Right renal pelvis (tissue), 4 donors: ENCODE measurements at places on chromosomes 1 and 21. TPM values are rescaled to one million over a fixed set of nuclear protein-coding genes. Genes with fewer than 3 reads are reported as not detected.

The FALEC gene
- not detected for polyA plus RNA-seq

DNA sequence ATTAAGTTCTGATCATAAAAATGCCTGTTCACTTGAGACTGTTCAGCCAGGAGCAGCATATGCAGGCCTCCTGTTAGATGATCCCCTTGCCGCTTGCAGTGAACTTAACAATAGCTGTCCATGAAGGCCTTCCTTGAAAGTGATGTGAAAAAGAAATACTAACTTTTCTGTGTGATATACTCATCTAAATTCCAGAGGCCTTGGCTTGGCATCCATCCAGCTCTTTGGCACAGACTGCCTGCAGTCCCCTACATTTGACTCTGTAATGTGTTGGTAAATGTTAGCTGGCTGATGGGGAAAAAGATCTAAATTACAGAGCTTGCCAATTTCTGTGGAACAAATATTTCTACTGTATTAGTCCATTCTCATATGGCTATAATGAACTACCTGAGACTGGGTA, 73.7 kb downstream of the KCNK2 start:
- DNase-seq: no peak

GRCh38 chr1:7988576-7988975, 27.1 kb downstream of the PARK7 start:
- DNase-seq: no peak

GRCh38 chr1:207058878-207059867, 6.1 kb downstream of the PFKFB2 start:
- no peak for DNase-seq

GRCh38 chr1:43058545-43059360, 100.1 kb upstream of the SLC2A1 start:
- no peak for DNase-seq

DNA sequence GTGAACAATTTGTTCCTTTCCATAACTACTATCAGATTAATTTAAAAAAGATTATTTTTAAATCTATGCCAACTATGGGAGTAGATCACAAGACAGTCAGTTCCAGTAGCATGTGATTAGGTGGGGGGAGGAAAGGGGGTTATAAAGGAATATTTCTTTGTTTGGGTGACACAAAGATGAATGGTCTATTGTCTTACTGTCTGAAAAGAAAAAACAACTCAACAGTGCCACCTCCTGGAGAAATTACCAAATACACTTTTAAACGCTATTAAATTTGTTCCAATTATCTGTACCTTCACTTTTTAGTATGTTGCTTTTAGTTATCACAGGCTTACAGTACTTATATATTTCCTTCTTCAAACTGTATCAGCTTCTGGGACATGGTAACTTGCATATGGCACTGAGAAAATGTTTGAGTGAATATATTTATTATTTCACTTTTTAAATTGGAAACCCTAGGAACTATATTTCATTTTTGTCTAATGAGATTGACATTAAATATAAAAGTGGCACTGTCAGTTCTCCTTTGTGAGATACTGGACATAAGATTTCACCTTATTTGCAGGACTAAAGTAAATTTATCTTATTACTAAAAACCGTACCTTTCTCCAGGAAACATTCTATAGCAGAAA, 1.7 kb upstream of the SORT1 start:
- DNase-seq: no peak

- DNase-seq: no peak
These were observed 72.9 kb upstream of the COL24A1 start for GRCh38 chr1:86229405-86229975.

The SPRR5 gene
- not detected for polyA plus RNA-seq

The KLF17 gene
- 0.17 TPM for polyA plus RNA-seq

The RSPO1 gene
- polyA plus RNA-seq: 5.6 TPM

GRCh38 chr1:7366286-7366954, 404.7 kb upstream of the VAMP3 start:
- no peak for DNase-seq

The GOLT1A gene
- polyA plus RNA-seq: 4.7 TPM

GRCh38 chr1:155079210-155079486, 511 bp downstream of the EFNA3 start:
- no peak for DNase-seq

GRCh38 chr1:193489191-193489590, 302.8 kb upstream of the B3GALT2 start:
- no peak for DNase-seq

The LRRIQ3 gene
- 5.2 TPM for polyA plus RNA-seq

GRCh38 chr1:29709704-29710280, 473.5 kb downstream of the PTPRU start:
- no peak for DNase-seq

DNA sequence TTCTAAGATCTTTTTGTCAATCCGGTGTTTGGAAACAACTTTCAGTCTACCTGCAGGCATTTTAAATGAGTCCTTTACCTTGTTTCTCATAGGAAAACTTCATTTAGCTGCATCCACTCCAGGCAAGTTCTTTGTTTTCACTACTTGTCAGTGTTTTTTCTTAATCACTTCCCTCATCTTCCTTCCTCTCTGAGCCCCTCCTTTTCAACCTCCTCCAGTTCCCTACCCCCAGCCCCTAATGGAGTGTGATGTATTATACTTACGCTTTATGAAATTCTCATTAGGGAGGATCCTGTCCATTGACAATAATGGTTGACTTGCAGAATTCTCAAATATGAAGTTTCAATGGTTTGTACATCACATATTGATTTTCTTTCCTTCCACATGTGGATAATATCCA, 62.5 kb upstream of the BACH1 start:
- DNase-seq: no peak

GRCh38 chr1:84635429-84635828, 54.8 kb downstream of the SSX2IP start:
- DNase-seq: no peak

DNA sequence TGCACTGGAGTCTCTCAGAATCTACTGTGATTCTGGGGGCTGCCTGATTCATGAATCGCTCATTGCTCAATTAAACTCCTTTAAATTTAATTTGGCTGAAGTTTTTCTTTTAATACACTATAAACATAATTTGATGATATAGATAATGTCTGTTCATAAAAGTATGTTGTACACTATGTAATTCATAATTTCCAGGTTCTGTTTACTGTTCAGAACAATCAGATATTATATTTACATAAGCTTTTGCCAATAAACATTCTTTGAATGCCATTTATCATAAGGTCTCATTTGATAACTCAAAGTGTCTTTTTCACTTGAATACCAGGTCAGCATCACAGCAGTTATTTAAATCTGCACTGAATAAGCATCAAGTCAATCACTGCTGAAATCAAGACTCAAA, 39.6 kb downstream of the PIGK start:
- DNase-seq: no peak

The CLCN6 gene
- 15.9 TPM for polyA plus RNA-seq

DNA sequence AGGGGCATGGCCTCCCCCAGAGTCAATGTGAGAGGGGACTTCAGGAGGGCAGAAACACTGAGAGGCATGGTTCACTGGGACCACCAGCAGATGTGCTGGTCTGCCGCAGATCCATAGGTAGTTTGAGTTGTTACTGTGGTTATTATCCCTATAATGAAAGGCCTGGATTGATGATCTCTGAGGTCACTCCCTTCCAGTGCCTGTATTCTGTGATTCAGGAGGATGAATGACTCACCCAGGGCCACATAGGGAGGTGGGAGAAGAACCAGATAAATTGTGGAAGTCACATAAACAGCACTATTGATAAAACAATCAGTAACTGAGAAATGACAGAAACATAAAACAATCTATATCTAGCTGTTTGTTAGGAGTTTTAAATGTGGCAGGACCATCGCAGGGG, 22.7 kb upstream of the ACTL8 start:
- no peak for DNase-seq

The ANKRD45 gene
- 7.6 TPM for polyA plus RNA-seq

GRCh38 chr21:45543371-45543709, 1.1 kb upstream of the SLC19A1 start:
- no peak for DNase-seq

- DNase-seq: no peak
These were observed 134.7 kb upstream of the TNR start for GRCh38 chr1:175877939-175878737.

GRCh38 chr21:38439426-38439825, 58.9 kb downstream of the ERG start:
- no peak for DNase-seq

DNA sequence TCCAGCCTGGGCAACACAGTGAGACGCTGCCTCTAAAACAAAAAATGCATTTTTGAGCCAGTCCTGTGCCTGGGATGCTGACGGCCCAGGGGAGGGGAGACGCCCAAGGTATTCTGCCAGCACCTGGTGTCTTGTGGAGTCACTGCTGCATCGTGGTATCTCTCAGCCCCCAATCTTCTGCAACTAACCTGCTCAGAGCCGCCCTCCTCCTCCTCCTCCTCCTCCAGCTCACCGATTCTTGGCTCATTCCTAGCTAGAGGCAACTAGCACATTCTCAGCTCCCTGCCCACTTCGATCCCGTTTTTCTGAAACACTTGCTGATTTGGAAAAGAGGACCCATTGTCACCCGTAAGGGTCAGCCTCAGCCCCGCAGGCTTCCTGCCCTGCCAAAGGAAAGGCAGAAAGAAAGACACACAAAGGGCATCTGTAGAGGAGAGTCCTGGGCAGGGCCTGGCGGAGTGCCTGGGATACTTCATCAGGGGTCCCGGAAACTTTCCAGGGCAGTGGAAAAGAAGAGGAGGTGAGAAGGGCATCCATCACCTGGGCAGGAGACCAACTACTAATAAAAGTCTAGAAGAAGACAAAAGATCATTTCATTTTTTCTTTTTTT, 20.7 kb downstream of the GPR157 start:
- no peak for DNase-seq

DNA sequence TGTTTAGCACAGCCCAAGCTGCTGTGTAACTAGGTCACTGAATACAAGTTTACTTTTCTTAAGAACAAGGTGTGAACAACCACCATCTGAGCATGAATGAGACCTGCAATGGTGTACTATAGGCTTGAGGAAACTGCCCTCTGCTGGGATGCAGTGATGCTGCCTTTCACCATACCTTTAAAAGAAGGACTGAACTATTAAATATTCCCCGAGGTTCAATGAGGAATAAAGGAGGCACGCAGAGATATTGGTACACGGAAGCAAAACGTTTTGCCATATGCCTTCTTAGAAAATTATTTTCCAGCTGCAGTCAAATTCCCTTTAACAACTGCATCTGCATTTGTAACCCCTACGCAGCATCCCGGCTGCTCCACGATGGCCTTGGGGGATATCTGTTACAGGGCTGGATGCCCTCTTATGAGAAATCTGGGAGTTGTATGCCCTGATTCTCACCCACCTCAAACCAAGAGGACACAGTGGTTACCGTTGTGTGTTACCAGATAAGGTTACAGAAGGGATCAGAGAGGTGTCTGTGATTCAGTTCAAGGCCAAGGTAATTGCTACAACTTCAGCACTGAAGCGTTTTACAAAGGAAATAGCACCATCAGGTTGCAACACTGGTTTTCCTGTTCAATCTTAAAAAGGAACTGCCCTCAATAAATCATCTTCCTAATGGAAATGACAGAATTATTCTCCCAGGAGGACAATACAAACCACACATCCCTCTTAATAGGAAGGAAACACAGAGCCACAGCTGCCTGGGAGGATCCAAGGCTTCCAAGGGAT, 470.5 kb downstream of the LTN1 start:
- DNase-seq: peak; percentile 29

DNA sequence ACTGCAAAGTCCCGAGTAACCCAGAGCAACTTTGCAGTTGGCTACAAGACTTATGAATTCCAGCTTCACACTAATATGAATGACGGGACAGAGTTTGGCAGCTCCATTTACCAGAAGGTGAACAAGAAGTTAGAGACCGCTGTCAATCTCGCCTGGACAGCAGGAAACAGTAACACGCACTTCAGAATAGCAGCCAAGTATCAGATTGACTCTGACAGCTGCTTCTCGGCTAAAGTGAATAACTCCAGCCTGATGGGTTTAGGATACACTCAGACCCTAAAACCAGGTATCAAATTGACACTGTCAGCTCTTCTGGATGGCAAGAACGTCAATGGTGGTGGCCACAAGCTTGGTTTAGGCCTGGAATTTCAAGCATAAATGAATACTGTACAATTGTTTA, 66.8 kb downstream of the ACBD6 start:
- DNase-seq: no peak

DNA sequence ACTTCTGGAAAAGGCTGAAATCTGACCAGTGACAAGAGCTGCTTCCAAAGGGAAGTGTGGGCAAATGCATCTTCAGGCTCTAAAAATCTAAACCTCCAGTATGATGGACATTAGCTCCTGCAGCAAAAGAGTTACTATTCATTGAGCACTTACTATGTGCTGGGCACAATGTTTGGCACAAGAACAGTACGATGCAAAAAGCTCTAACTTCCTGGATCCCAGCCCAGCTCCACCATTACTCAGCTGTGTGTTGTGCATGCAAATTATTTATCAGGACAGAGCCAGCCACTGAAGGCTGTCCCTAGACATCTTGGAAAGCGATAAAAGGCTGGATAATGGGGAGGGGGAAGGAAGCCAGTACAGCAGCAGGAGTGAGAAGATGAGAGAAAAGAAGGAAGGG, 143.5 kb downstream of the ELAVL4 start:
- no peak for DNase-seq

DNA sequence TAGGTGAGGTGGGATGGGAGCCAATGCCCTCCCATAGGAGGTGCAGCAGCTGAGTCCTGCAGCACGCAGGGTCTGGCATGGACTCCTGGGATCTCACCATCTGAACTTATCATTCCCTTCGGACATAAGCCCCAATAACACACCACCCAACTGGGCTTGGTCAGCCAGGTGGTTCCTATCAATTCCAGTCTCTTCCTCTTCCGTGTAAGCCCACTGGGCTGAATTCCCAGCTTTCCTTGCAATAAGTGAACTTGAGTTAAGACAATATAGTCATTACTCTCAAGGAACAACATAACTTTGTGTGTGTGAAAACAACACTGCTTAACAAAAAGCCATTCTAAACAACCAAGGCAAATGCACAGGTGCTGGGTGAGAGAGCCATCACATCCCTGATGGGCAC, 86.6 kb upstream of the EDN2 start:
- no peak for DNase-seq

DNA sequence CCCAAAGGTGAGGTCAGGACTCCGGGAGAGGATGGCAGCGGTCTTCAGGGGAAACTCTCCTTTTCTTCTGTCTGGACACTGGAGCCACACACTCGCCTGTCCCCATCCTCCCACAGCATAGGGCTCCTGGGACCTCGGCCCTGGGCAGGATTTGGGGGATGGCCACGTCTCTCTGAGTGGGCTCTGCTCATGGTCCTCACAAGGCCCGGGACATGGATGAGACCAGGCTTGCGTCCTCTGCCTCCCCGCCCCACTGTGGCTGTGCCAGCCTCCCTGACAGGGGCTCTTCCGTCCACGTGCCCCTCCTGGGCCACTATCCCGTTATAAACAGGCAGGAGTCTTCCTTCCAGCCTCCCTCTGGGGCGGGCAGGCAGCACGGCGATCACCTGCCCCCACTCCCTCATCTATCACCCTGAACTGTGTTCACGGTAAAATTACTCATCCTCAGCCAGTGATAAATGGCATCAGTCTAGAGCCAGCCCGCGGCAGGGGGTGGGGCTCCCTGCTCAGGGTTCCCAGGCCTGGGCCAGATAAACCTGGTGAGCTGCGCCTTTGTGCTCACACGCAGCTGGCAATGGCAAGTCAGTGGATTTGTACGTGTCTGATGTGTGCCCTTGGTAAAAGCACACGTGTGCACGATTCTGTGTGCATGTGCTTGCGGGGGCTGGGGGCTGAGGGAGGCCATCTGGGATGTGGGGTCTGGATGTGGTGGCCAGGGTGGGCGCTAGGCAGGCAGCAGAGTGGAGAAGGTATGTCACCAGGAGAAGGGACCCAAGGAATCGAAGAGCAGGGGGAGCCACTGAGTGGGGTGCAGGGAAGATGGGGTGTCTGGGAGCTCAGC, 12.6 kb upstream of the SAMD11 start:
- no peak for DNase-seq
